Activated naive CD4-positive, alpha-beta T cell (primary cell): ENCODE measurements at places on chromosomes 13 and 19.

- no peak for DNase-seq
These were observed 147.5 kb downstream of the VWA8 start for GRCh38 chr13:41813426-41813825.

DNA sequence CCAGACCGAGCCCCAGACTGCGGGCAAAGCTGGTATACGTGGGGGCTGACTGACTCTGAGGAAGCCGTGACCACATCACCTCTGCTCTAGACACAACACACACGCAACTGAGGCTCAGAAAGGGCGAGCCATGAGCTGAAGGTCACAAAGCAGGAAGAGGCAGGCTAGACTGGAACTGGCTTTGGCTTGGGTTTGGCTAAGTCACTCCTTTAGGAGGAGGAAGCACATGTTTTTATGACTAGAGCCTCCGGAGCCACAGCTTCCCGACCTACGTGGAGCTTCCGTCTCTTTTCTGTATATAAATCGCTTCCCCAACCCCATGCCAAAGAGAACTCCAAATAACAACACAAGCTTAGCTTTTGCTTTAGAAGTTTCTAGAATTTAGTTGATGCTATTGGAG lies 48.0 kb downstream of the RFX2 start:
- DNase-seq = no peak

GRCh38 chr19:3801412-3802096 lies 15.4 kb upstream of the MATK start:
- no peak for DNase-seq

DNA sequence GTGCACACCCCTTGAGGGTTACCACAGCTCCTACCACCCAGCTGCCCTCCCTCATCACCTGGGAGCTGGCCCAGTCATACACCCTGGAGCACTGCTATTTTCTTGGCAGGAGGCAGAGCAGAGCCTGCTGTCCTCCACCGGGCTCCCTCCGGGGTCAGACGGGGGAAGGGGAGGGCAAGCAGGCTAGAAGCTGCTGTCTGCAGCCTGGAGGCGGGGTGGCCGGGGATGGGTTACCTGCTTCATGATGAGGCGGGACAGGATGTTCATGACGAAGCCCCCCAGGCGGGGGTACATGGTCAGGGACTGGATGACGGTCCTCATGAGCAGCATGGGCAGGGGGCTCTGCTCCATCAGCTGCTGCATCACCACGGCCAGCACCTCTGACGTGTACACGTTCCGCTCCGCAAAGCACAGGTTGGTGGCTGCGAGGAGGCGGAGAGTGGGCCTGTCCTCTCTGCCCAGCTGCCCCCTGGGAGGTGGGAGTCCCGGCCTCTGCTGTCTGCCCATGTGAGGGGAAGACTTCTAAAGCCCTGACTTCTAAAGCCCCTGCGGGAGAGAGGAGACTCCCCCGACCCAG lies 2.7 kb upstream of the RSPH6A start:
- no peak for DNase-seq

- DNase-seq = no peak
These were observed 170.7 kb upstream of the TSHZ3 start for GRCh38 chr19:31519908-31520307.

- no peak for DNase-seq
These were observed 698.7 kb upstream of the ARGLU1 start for GRCh38 chr13:107266657-107267056.

DNA sequence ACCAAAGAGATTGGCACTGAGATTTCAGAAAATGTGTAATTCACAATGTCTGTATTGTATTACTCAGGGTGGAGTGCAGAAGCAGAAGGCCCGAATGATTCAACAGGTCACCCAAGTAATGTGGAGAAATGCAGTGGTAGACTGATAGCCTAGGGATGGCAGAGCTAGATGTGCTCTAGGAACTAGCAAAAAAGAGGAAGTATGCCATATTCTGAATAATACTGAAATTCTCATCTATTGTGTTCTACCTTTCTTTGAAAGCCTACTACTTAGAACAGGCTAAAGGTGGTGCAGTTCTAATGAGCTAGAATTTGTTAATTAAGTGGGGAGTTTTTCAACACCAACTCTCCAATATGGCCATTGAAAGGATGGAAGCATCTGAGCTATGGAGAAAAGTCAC lies 1449.8 kb upstream of the MIR17HG start:
- DNase-seq = no peak

- no peak for DNase-seq
These were observed 24.0 kb downstream of the RNF6 start for GRCh38 chr13:26198116-26198515.

- DNase-seq = no peak
These were observed 94.2 kb downstream of the ZDHHC20 start for GRCh38 chr13:21364916-21365315.

DNA sequence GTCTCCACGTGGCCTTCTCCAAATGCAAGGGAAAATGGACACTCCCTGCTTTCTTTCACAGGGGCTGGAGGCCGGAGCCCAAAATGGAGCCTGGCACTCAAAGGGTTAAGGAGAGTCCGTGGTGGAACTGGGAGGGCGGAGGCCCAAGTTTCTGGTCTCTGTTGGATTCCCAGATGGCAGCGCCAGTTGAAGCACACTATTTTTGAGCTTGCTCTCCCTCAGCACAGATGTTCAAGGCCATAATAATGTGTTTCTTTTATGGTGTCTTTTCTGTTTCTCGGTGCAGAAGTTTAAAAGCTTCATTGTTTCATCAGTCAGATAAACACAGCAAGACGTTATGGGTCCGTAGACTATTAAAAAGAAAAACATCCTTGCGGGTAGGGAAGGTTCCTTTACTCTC lies 67.6 kb downstream of the TNFRSF19 start:
- DNase-seq = no peak

GRCh38 chr13:106507560-106508274 lies 27.7 kb downstream of the EFNB2 start:
- DNase-seq = no peak

GRCh38 chr13:98026457-98026857 lies 73.0 kb downstream of the IPO5 start:
- DNase-seq = no peak

DNA sequence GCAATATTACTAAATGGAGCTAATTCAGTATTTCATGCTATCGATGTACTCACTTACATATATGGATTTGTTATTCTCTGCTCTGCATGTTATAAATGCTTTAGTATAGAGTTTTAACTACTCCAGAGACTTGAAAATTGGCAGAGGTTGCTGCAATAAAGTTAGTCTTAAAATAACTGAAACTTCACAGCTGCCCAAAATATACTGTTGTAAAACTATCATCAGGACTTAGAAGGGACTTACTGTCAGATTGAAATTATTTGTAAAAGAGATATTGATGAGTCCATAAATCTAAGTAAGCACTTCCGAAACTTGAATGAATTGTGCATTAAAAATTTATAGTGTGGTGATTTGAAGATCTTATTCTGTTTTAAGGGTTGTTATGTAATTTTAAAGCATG lies 1178.2 kb upstream of the PCDH20 start:
- DNase-seq = no peak

DNA sequence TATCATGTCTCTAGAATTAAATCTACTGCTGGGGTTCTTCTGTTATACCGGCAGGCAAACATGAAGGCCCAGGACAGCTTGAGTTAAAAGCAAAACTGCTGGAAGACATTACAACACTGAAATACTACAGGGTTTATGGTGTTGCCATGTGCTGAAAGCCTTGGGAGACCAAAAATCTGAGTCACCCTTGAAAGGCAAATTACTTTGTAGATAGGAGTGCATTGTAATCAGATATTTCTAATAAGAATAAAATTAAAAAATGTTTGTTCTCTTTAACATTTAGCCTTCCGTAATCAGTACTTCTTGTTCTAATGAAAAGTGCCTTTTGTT lies 181.3 kb downstream of the PCDH9 start:
- no peak for DNase-seq

DNA sequence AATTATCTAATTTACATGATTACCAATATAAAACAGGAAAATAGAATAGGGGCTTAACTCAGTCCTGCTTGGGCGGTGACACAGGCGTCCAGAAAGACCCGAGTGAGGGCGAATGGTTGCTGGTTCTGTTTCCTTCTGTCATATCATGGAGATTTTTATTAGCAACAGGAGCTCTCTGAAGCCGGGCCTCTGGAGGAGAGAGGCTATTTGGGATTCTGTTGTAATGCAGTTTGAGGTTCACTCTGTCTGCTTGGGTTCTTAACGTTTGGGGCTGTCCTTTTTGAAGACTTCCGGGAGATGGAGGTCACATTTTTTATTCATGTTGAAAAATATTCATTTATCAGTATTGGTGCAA lies 115.7 kb upstream of the ZNF536 start:
- no peak for DNase-seq

GRCh38 chr19:7348587-7349230 lies at the start of gene ARHGEF18:
Gene ARHGEF18 (plus strand): TSS chr19:7348937. CDS start chr19:7362891, 13,954 bp downstream.
- DNase-seq = no peak

DNA sequence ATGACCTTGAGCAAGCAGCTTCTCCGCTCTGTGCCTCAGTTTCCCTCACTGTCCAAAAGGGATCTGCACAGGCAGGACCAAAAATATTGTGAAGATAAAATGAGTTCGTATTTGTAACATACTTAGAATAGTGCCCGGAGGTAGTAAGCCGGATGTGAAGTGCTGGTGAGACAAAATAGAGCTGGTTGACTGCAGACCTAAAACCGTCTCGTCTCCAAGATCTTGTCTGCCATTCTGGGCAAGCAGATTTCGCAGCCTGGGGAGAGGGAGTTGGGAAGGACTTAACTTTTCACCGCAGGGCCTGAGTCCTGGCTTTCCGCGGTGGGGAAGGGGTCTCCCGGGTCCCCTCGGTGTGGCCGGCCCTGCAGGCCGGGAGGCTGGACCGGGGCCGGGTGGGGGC lies 8.2 kb upstream of the BBC3 start:
- no peak for DNase-seq

DNA sequence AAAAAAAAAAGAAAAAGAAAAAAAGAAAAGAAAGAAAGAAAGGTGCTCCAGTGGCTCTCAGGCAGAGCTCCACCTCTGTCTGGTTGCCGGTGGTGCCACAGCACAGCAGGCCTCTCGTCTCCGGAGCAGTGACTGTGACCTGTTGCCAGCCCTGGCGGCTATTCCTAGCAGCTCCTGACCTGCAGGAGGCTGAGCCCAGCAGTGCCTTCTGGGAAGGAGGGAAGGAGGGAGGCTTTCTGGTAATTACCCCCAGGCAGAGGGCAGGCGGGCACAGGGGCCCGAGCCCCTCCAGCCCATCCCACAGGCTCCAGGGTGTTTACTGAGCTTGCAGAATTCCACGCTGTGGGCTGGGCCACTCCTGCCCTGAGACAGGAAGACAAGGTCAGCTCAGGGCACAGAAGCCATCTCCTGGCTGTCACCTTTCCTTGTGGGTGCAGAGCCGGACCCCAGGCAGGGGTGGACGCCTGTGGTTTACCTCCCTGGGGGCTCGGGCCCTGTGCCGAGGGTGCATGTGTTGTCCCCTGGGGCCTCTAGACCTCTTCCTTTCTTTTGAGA lies 77.9 kb downstream of the GNG7 start:
- DNase-seq = no peak

DNA sequence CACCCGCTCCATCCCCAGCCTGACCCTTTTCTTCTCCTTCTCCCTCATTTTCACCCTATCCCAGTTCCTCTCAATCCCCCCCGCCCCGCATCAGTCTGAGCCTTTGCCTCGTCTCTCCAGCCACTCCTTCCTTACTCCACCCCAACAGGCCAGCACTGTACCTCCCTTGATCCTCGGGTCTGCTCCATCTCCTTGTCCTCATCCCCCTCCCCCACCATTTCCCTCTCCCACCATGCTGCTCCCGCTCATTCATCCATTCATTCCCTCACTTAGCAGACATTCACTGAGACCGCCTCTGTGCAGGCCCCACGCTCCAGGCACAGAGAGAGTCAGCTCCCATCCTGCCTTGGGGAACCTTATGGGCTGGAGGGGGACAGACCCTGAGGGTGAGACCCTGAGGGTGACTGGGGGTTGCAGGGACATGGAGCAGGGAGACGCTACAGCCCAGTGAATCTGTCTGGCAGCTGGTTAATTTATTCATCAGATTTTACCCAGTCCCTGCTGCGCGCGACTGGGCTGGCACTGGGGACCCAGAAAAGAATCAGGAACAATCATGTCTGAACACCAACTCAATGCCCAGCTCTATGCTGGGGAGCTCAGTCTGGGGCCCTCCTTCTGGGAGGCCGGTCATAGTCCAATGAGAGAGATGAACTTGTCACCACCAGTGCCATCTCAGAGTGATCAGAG lies 881 bp downstream of the ARHGAP33 start:
- DNase-seq = no peak

GRCh38 chr13:80196756-80197155 lies 144.2 kb downstream of the SPRY2 start:
- no peak for DNase-seq

GRCh38 chr13:76799696-76800095 lies 86.5 kb downstream of the KCTD12 start:
- no peak for DNase-seq

DNA sequence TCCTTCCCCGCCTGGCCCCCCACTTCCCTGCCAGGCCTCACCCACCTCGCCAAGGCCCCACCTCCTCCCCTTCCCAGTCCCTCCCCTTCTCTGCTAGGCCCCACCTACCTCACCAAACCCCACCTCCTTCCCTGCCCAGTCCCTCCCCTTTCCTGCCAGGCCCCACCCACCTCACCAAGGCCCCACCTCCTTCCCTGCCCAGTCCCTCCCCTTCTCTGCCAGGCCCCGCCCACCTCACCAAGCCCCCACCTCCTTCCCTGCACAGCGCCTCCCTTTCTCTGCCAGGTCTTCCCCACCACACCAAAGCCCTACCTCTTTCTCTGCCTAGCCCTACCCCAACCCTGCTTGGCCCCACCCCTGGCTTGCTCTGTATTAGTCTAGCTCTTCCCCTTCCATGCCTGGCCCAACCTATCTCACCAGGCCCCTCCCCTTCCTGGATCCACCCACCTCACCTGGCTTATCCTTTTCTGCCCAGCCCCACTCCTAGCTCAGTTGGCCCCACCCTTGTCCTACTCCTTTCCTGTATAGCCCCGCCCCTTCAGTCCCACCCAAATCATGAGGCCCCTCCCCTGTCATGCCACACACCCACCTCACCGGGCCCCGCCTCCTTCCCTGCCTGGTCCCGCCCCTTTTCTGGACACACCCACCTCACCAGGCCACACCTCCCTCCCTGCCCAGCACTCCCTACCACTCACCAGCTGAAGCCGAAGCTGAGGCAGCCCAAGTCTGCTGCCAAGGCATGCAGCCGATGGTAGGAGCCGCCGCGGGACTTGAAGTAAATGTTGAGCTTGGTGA lies 16.2 kb downstream of the CERS1 start:
- no peak for DNase-seq

GRCh38 chr13:98454389-98454881 lies 122.5 kb downstream of the STK24 start:
- DNase-seq = no peak

- DNase-seq = no peak
These were observed 6.0 kb upstream of the NCCRP1 start for GRCh38 chr19:39190768-39191167.

GRCh38 chr13:47211106-47211505 lies 314.3 kb upstream of the HTR2A start:
- DNase-seq = no peak
